ENCODE measurements at places on chromosomes 5 and 9. TPM values are rescaled to one million over a fixed set of nuclear protein-coding genes. Genes with fewer than 3 reads are reported as not detected.

DNA sequence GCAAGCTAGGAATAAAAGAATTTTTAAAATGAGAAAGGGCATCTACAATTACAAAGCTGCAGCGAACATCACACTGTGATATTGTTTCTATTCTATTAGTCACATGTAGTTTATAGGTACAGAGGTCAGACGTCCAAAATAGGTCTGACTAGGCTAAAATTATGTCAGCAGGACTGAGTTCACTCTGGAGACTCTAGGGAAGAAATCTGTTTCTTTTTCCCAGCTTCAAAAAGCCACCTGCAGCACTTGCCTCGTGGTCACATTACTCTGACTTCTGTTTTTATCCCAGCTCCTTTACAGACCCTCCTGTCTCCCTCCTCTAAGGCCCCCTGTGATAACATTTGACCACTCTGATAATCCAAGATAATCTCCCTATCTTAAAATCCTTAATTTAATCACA lies 5.1 kb upstream of the CKS2 start:
- DNase-seq = no peak

DNA sequence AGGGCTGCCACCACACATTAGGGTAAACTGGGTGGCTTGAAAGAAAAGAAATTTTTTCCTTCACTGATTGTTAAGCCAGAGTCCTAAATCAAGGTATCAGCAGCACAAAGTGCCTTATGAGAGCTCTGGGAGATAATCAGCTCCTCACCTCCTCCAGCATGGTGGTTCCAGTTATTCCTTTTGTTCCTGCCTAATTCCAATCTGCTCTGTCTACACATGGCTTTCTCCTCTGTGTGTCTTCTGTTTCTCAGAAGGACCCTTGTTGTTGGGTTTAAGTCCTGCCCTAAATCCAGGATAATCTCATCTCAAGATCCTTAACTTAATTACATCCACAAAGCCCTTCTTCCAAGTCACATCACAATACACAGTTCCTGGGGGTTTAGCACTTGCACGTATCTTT lies 1352.0 kb upstream of the CDH9 start:
- DNase-seq = no peak

DNA sequence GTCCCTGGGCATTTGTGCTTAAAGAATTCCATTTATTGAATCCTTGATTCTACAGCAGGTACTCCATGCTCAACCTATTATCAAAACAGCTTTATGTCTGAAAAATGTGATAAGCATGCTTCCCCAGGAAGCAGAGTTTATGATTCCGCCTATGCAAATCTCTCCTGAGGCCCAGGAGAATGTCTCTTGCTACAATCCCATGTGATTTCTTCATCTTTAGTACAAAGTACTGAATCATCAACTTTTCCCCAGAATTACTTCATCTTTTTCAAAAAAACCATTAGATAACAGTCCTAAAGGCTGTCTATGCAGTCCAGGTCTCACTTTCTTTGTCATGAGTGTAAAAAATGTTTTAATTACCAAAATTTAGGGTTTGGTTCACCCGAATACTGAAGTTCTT lies 130.2 kb upstream of the ADAMTSL1 start:
- DNase-seq = no peak

DNA sequence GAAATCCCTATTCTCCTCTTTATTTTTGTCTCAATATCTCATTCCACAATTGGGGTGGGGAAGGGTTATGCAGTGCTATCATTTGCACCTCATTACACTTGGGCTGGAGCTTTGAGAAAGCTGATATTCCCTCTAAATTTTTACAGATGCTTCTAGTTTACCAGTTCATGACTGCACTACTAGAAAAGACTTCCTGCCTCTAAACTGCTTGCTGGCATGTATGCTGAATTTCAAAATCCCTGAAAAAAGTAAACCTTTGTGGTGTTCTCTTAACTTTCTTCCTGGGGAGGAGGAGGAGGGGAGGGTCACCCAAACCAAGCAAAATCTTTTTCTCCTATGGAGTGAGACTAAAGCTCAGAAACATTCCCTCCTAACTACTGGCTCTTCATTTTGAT lies 45.1 kb downstream of the BNC2 start:
- no peak for DNase-seq

DNA sequence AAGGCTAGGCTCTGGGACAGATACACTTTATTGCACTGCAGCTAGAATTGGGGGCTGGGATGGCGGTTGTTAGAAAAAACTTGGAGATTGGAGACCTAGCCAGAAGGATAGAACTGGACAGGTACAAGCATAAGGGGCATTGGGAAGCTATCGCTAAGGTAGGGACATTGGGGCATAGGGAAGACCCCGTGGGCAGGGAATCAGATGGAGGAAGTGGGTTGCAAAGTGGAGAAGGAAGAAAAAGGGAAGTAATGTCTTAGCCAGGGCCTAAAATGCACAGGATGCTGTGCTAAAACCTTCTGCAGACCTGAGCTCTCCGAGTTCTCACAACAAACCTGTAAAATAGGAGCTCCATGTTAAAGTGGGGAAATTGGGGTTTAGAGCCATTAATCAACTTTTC lies 178.2 kb downstream of the ZDHHC21 start:
- no peak for DNase-seq

- DNase-seq = no peak
These were observed 7.8 kb downstream of the RAI14 start for GRCh38 chr5:34663771-34664496.

- no peak for DNase-seq
These were observed 475 bp downstream of the DDX31 start for GRCh38 chr9:132669319-132669697.

DNA sequence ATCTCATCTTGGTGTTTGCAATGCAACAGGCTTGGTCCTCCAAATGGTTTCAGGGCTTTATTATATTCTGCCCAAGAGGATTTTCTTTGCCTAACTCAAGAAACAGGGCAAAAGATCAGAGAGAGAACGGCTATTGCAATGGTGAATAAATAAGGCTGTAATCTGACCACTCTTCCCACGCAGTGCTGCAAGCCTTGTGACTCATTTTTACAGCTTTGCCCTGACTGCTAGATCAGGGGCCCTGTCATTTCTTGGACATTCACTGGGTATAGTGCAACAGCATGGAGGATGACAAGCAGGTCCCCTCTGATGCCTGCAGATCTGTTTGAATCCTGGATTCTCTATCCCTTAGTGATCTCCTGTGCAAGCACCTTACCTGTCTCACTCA lies 459.1 kb downstream of the EBF1 start:
- no peak for DNase-seq

DNA sequence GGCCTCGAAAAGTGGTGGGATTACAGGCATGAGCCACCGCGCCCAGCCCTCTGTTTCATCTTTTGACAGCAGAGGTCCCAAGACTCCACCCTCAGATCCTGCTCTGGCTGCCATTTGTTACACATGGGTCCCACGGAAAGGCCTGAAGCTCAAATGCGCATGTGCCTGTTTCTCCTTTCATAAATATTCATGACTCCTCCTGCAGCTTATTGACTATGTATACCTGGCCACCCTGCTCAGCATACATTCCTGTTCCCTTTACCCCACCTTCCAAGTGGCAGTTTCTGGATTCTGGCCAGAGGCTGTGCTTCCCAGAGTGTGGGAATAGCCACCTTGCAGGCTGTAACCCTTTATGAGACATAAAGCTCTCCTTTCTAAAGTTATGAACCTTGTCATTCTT lies 46.5 kb downstream of the AUH start:
- no peak for DNase-seq

- DNase-seq = no peak
These were observed 32.5 kb downstream of the SHB start for GRCh38 chr9:38036359-38037084.

DNA sequence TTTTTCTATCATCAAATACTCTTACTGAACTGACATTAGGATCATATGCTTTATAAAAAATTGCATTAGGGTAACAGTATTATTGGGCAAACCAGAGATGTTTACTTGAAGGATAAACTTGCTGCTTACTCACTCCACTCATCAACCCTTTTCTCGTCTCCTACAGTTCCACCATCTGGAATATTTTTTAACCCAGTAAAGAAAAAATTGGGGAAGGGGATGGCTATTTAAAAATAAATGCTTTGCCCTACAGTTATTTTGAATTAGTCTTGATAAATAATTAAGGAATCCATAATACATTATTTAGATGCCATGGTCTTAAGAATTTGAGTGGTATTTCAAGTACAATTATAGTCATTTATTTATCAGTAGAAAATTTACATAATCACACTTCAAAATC lies 225.8 kb downstream of the MEF2C start:
- DNase-seq = no peak

DNA sequence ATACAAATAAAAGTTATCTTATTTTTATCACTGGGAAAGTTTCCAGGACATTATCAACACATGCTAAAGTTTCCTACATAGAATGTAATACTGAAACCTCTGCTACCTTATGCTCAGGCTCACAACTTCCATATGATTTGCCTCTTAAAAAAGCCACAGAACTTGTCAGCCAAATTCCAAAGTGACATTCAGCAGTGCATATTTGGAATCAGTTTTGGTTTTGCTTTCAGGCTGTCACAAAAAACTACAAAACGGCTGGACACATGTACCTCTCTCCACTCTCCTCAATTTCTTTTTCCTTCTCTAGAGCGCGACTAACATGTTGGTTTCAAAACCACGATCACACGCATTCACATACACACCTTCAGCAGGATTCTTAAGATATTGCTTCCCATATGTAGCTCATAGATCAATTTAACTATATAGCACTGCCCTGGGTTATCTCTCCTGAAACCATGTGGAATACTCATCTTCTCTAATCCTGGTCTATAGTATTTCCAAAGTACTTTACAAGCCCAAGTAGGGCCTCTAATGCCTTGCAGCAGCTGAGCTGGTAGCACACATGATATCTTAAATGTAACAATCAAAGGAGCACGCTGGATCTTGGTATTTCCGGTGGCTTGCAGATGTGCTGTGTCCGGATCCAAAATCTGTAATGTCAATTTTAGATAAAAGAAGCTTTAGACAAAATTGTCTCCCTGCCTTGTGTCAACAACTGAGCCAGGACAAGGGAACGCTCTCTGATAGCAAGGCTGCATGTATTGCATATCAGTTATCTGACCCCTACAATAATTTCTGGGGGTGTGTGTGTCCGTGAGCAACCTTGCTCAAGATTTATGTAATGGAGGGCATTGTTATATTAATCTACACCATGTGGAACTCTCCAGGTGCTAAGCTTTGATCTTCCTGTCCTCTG lies 203.2 kb downstream of the DMRT2 start:
- DNase-seq = no peak

DNA sequence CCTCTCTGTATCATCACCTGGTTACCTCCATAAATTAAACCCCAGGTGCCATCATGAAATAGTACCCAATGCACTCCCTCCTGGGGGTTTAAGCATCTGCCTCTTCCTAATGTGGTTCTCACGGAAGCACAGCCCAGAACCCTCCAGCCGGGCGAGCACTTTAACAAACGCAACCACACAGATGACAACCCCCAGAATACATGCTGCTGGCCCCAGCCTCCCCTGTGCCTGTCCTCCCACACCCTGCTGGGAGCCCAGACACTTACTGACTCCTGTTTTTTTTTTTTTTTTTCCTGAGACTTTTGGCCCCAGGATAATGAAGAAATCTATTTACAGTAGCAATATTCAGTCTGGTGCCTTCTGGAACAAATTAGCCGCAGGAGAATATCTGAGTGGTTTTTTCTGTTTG lies 50.0 kb upstream of the COL5A1 start:
- no peak for DNase-seq

DNA sequence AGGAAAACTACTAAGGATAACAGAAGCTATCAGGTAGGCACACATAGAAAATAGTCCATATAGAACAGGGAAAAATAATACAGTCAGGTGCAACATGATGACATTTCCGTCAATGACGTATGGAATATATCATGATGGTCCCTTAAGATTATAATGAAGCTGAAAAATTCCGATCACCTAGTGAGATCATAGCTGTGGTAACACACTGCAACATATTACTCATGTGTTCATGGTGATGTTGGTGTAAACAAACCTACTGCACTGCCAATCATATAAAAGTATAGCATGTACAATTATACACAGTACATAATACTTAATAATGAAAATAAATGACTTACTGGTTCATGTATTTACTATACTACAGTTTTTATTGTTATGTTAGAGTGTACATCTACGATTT lies 60.0 kb downstream of the MEGF9 start:
- no peak for DNase-seq

DNA sequence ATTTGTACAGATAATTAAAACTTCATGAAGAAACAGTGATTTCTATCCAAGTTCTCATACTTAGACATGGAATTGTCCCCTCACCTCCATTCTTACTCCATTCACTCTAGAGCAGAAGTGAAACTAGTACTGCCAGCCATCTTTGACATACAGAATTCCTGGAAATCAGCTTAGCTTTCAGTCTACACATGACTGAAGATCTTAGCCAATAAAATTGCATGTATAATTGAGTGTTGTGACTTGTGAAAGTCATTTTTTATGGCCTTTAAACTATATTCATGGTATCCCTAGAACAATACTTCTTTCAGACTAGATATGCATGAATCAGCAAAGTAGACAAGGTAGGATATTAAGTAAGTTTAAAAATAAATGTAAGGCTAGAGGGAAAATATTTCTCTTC lies 705.2 kb upstream of the ZNF608 start:
- DNase-seq = no peak

DNA sequence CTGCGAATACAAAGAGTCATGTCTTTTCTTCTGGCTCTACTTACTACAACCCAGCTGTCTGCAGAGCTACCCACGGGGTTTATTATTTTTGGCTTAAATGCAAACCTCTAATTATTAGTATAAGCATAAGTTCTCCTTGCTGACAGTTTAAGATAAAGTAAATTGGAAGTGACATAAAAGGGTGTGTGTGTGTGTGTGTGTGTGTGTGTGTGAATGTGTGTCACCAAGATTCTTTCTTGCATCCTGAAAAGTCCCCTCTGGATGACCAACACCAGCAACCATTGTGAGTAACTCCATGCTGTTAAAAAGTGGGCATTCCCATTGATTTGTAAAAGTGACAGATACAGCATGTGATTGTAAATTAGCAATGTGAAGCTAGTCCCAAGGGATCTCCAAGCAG lies 803.8 kb upstream of the ZNF608 start:
- no peak for DNase-seq

Gene WDR38
- polyA plus RNA-seq = 0.30 TPM

Gene PCDHGC5
- polyA plus RNA-seq = 0.11 TPM

Gene PCDHGB6
- 1.1 TPM for polyA plus RNA-seq

Gene DMRT2
- 35.2 TPM for polyA plus RNA-seq

Gene PCDHGA8
- 0.18 TPM for polyA plus RNA-seq

Gene LURAP1L
- polyA plus RNA-seq = 6.8 TPM

Gene POLE3
- 47.8 TPM for polyA plus RNA-seq

All from thymus (tissue), 14 donors.